Naive B cell (primary cell): ENCODE measurements at places on chromosomes 2 and 18.

GRCh38 chr18:75582940-75583339 is 155.4 kb upstream of the SMIM21 start:
- DNase-seq, result no peak

- no peak for DNase-seq
Observed at GRCh38 chr18:57429167-57430078, 5.8 kb upstream of the ONECUT2 start.

DNA sequence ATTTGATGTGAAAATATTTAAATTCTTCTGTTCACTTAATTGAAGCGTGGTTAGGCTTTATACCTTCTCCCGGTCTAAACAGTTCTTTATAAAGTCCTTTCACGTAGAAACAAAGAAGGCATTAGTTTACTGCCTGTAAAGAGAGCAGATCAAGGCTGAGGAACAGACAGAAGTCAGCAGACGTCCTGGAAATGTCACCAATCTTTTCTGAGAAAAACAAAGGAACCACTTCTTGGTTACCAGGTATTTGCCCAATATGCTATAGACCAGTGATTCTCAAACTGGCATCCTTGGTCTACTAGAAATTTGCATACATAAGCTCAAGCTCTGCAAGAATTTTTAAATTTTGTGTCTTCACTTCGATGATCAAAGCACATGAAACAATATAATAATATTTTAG is 89.2 kb upstream of the STK17B start:
- DNase-seq, result no peak

- DNase-seq, result no peak
Observed at GRCh38 chr2:127426501-127427354, 8.5 kb downstream of the PROC start.

DNA sequence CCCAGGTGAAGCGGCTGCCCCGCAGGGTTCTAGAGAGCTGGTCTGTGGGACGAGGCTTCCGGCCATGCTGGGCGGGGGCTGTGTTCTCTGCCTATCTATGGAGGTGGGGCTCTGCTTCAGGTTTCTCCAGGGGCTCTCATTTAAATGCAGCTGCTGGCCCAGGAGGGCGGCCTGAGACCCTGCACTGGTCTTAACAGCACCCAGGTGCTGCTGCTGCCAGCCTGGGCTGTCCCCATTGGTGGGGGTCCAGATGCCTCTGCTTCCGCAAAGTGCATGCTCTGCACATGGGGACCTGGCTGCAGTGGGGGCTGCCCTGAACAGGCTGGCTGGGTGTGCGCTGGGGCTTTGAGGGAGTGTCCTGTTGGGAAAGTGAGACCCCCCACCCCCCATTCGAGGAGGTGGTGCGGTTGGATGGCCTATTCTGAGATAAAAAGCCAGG is 29.7 kb upstream of the ALLC start:
- DNase-seq, result no peak

- DNase-seq, result no peak
Observed at GRCh38 chr2:235576337-235576910, 82.6 kb downstream of the AGAP1 start.

GRCh38 chr2:39649511-39649910 is 16.2 kb upstream of the TMEM178A start:
- no peak for DNase-seq

DNA sequence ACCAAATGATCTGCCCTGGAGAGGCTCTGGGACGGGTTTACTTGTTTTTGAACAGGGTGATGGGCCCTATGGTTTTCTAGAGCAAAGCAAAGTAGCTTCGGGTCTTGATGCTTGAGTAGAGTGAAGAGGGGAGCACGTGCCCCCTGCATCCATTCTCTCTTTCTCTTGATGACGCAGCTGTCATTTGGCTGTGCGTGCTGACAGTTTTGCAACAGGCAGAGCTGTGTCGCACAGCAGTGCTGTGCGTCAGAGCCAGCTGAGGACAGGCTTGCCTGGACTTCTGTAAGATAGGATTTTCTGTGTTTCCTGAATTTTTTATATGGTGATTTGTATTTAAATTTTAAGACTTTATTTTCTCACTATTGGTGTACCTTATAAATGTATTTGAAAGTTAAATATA is 11.9 kb downstream of the ACKR3 start:
- no peak for DNase-seq

DNA sequence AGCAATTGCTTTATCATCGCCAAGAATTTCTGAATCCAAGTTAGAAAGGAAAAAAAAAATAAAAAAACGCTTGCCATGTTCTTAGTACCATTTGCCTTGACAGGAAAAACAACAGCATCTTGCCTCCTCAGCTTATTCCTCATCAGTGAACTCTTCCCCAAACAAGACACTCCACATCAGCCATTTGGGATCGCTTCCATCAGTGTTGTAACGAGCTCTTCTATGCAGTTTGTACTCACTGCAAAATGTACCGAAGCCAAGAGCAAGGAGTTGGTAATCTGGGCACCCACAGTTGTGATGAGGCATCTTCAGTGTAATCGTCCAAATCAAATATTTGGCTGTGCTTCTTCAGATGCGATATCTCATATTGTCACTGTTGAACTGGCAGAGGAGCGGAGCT is 503.7 kb downstream of the TMEM182 start:
- DNase-seq, result no peak

- no peak for DNase-seq
Observed at GRCh38 chr18:37156330-37156942, 327.5 kb downstream of the KIAA1328 start.

DNA sequence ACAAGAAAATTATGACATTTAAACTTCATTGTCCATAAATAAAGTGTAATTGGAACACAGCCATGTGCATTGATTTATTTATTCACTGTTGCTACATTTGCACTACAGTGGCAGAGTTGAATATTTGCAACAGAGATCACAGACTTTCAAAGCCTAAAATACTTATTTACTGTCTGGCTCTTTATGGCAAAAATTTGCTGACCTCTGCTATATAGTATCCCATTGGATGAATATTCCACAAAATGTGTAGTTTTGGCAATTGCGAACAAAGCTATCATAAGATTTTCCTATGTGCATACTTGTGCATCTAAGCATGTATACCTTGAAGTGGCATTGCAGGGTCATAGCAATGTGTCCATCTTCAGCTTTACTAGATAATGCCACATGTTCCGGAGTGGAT is 32.1 kb downstream of the CCDC85A start:
- no peak for DNase-seq

- DNase-seq, result peak; percentile 24
Observed at GRCh38 chr2:38274286-38275276, 102.5 kb downstream of the ATL2 start.

DNA sequence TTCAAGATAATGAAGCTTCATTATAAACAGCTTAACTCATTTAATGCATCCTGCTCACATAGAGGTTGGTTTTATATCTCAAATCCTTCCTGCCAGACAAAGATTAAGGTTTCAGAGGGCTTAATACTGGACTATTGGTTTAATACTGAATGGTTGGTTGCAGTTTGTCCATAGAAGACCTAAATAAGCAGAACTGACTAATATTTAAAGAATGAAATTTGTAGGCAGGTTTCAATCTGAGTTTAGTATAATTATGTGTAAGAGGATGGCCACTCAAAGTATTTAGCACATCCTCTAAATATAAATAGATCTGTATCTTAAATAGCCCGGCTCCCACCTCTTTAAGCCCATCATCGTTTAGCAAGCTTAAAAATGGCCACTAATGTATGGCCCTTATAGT is 92.5 kb downstream of the EPB41L5 start:
- DNase-seq, result no peak

- no peak for DNase-seq
Observed at GRCh38 chr2:8258406-8258805, 423.4 kb upstream of the ID2 start.

GRCh38 chr2:60759654-60760053 is 3.6 kb downstream of the PAPOLG start:
- DNase-seq, result no peak

DNA sequence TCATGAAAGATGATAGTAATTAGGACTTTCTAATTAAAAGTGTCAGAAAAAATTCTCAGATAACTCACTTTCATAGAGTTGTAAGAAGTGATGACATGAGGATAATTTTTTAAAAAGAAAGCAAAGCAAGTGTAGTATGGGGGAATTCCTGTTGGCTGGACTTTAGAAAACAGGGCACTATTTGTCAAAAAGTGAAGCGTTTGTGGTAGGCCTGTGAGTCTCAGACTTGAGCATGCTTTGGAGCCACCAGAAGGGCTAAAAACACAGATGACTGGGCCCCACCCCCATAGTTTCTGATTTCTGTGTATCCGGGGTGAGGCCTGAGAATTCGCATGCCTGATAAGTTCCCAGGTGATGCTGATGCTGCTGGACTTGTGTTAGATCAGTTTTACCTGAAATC is 222.6 kb upstream of the LRRTM1 start:
- DNase-seq, result no peak

DNA sequence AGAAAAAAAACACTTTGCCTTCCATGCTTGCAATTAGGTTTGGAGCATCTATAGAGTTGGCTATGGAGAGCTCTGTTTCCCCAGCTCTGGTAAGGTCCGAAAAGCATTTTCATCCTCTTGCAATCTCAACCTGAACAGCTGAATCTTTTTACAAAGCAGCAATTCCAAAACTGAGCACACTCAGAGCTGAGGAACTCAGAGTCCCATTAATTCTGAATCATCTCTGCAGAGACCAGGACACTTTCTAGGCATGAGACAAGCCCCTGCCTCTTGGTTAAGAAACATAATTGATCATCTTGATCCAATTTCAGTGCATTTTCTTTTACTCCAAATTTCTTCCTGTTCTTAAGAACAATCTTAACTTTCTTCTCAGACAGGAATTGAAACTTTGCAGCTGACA is 4.2 kb downstream of the CNGA3 start:
- DNase-seq, result no peak

GRCh38 chr18:47522359-47522758 is 270.9 kb upstream of the SKOR2 start:
- DNase-seq, result no peak

DNA sequence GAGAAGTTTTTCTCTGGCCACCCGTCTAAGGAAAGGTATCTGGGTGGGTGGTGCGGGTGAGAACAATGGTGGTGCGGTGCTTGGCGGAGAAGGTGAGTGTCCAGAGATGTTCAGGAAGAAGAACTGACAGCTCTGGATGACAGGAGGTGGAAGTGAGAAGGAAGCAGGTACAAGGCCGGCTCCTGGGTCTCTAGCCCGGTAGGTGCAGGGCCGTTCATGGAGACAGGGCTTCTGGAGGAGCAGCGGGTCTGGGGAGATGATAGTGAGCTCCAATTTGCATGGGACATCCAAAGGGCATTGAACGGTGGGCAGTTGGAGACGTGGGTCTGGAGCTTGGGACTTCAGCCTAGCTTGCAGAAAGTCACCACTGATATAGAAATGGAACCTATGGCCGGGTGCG is 979 bp upstream of the FAHD2B start:
- DNase-seq, result no peak

DNA sequence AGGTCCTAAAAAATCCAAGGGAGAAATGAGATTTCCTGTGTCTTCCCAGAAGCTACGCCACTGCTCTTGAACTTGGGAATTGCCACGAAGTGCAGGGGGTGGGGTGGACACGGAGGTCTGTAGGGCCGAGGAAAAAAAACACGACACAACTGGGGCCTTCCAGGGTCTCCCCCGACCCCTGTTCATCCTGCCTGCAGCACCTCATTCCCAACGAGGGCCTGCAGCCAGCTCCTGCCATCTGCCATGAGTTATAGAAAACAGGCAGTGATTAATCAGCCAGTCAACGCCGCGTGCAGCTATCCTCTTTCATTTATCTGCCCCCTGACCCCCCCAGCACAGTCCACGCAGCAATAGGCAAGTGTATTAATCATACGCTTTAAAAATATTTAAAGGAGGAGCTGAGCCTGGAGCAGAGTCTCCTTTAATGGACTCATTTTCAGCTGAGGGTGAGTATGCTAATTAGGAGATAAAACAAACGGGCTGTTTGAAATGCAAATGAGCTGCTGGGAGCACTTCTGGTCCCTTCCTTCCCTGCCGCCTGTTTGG is 209.9 kb downstream of the TFCP2L1 start:
- DNase-seq, result no peak

- DNase-seq, result no peak
Observed at GRCh38 chr18:46559296-46559695, 97.7 kb downstream of the LOXHD1 start.

GRCh38 chr2:2879781-2880180 is 497.8 kb downstream of the EIPR1 start:
- DNase-seq, result peak; percentile 12
